ENCODE measurements at places on chromosomes 7 and 10.

GRCh38 chr10:131048606-131049005 lies 262.9 kb downstream of the TCERG1L start:
- no peak for DNase-seq

- no peak for DNase-seq
These were observed 18.3 kb upstream of the AQP1 start for GRCh38 chr7:30893357-30893756.

- DNase-seq = no peak
These were observed 311.0 kb downstream of the ANKRD30A start for GRCh38 chr10:37436357-37436756.

- no peak for DNase-seq
These were observed 154.2 kb downstream of the EBF3 start for GRCh38 chr10:129809841-129810240.

DNA sequence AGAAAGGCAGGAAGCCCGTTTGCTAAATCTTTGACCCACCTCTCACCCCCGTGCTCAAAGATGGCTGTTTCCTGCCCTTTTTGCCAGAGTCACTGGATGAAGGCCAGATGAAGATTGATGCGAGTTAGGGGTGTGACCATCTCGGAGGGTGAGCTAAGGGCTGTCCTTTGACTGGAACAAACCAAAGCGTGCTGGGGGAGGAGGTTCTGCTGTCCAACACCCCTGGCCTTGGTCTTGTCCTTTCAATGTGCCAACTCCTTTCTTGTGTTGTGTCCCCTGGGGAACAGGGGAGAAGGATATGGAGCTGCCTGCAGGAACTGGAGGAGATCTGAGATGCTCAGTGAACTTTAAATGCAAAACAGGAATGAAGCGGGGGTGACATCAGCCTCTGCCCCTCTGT lies 90.3 kb upstream of the ADAM12 start:
- DNase-seq = no peak

GRCh38 chr10:103915796-103916195 lies 2.2 kb downstream of the STN1 start:
- peak; percentile 49 for DNase-seq
